ENCODE measurements at places on chromosomes 7 and 10.

DNA sequence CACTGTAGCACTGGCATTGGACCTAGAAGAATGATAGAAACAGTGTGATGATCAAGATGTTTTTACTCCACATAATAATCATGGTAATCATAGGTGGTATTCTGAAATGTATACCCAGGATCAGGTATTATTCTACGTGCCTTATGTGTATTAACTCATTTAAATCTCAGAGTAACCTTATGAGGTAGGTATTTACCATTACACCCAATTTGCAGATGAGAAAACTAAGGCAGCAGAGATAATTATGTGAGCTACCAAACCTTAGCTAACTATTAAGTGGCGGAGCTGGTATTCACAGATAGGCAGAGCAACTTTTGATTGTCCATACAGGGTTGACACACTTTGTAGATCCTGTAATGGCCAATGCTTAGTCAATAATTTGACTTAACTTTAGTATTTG lies 2.5 kb downstream of the CAMK1D start:
- no peak for DNase-seq

DNA sequence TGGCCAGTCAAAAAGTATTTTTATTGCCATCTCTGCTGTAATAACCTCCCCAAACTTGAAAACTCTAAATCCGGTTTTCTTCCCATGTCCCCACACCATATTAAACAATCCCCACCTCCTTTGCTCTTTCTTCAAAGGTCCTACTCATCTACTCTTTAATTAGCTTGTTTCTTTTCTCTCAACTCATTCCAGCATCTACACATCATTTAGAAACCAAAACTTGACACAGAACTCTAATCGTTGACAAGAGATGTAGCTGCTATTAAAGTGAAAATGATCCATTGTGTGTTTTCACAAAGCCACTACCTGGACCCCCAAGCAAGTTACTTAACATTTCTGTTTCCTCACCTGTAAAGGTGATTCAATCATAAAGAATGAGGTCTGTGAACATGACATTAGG lies 436.3 kb upstream of the NPVF start:
- DNase-seq = no peak

DNA sequence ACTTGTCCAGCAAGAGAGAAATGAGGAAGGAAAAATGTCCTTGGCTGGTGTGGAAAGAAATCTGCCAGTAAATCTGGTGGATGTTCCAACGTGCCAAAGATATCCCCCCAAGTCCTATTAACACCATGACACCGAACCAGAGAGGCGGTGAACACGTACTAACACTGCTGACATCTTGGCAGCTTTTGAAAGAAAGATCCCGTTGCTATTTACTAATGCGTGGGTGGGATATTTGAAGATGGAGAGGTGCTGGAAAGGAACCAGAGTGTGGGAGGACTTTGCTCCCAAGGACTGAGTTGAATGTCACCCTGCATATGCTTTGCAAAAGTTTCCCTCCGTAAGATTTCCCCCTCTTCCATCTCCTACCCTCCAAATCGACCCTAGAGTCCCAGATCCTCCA lies 7.9 kb downstream of the CCDC3 start:
- DNase-seq = no peak

GRCh38 chr7:129188372-129188891 lies at the start of gene SMO:
SMO (plus strand) TSS chr7:129188633; CDS start chr7:129189152, 519 bp downstream.
- DNase-seq = no peak

DNA sequence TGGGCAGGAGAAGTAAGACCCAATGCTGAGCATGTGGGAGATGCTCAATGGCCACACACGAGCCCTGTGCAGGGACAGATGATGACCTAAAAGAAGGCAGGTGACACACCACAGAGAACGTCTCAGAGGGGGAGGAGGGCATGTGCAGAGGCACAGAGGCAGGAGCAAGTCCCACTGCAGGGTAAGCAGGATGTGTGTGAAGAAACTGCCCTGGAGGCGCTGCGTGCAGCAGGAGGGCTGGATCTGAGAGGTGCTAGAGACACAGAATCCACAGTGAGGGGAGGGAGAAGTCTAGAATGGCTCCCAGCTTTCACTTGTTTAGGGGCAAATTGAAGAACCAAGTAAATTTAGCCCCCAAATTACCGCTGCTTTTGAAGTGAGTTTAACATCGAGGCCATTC lies 14.9 kb downstream of the DYDC2 start:
- no peak for DNase-seq

DNA sequence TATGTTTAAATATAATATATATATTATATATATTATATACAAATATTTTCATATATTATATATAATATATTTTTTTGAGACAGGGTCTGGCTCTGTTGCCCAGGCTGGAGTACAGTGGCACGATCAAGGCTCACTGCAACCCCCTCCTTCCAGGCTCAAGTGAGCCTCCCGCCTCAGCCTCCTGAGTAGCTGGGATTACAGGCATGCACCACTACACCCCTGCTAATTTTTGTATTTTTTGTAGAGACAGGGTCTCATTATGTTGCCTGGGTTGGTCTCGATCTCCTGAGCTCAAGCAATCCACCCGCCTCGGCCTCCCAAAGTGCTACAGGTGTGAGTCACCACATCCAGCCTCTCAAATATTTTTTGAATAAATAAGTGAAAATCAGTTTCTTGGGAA lies 215.5 kb downstream of the GATA3 start:
- DNase-seq = no peak

- DNase-seq = no peak
These were observed 106.7 kb downstream of the ITGB1 start for GRCh38 chr10:32851301-32851700.

- no peak for DNase-seq
These were observed 72.0 kb upstream of the ABCB5 start for GRCh38 chr7:20543500-20543899.

- DNase-seq = no peak
These were observed 871 bp downstream of the POP7 start for GRCh38 chr7:100706672-100707311.

DNA sequence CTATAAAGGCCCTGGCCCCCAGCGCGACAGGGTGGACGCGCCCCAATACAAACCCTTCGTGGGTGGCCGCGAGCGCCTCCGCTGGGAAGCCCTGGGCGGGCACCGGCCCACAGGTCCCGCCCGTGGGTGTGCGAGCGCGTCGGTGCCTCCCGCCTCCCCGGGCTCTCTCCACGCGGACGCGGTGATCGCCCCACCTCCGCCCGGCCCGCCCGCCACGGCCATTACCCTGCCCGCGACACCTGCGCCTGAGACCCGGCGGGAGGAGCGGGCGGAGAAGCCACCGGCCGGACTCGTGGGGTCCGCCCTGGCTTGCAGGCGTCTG lies 81.2 kb downstream of the PAX2 start:
- no peak for DNase-seq

- no peak for DNase-seq
These were observed 107.4 kb downstream of the ZEB1 start for GRCh38 chr10:31426401-31426800.

DNA sequence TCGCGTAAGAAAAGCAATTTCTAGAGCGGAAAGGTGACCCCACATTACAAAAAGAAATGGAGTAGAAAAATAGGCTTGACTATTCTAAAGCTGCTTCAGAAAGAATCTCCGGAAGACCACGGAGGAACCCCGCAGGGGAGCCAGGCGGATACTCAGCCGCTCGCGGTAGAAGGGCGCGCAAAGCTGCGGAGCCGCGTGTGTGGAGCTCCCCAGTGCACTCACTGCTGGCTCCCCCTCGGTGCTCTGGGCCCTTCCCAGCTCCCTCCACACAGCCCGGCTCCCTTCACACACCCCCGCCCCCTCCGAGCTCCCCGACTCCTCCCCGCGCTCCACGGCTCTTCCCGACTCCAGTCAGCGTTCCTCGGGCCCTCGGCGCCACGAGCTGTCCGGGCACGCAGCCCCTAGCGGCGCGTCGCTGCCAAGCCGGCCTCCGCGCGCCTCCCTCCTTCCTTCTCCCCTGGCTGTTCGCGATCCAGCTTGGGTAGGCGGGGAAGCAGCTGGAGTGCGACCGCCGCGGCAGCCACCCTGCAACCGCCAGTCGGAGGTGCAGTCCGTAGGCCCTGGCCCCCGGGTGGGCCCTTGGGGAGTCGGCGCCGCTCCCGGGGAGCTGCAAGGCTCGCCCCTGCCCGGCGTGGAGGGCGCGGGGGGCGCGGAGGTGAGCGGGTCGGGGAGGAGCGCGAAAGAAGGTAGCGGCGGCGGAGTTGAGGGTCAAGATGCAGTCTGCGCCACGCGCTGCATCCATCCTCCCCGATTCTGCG lies at the start of gene STEAP2:
STEAP2 (plus strand) TSS at position 350 of the 758 bp plus-strand sequence. CDS start 13,343 bp downstream, outside the sequence.
- DNase-seq = peak; percentile 28

- DNase-seq = no peak
These were observed 14.4 kb upstream of the AKR1C3 start for GRCh38 chr10:5079836-5080235.

DNA sequence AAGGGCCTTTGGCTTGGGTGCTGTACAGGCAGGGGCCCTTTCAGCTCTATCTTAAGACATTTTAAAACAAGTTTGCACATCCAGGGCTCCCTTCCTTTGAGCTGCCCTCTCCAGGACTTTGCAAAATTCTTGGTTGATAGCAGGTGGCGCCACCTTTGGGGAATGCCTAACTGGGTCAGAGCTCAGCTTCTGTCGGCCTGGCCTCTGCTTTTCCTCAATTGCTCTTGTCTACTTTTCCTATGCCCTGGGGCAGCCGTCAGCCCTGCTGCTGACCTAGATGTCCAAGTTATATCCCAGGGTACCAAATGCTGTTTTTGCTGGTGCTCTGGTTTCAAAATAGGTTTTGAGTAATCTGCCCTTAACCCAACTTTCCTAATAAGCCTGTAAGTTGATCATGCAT lies 65.8 kb downstream of the APBB1IP start:
- peak; percentile 16 for DNase-seq

- DNase-seq = no peak
These were observed 213.0 kb upstream of the CHRM2 start for GRCh38 chr7:136655414-136655813.

DNA sequence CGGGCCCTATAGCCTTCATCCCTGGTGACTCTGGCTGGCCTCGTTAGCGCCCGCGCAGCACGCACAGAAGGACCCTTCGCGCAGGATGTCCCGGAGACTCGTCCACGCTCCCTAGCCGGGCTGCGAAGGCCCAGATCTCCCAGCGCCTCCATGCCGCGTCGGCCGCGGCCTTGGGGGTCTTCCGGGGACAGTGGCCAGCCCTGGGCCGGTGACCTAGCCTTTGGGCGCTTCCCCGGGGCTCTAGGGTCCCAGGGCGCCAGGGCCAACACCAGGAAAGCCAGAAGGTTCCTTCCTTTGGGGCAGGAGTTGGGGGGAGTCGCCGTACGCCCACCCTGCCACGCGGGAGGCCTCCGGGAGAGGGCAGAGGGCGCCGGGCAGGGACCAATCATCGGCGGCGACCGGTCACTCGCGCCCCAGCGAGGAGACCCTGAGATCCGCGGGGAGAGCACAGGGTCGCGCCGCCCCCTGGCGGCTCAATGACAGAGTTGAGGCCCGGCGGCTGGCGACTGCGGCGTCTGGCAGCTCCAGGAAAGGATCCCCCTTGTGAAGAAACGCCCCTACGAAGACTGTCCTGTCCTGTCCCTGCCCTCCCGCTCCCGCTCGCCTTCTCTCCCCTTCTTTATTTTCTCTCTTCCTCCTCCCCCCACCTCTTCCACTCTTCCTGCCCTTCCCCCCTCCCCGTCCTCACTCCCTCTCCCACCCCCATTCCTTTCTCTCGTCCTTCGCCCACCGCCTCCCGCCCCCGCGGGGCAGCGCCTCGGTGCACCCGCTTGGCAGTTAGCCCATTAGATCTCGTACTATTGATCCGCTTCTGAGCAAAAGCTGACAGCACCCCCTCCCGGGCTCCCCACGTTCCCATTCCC lies 62.3 kb upstream of the LBX1 start:
- DNase-seq = no peak

DNA sequence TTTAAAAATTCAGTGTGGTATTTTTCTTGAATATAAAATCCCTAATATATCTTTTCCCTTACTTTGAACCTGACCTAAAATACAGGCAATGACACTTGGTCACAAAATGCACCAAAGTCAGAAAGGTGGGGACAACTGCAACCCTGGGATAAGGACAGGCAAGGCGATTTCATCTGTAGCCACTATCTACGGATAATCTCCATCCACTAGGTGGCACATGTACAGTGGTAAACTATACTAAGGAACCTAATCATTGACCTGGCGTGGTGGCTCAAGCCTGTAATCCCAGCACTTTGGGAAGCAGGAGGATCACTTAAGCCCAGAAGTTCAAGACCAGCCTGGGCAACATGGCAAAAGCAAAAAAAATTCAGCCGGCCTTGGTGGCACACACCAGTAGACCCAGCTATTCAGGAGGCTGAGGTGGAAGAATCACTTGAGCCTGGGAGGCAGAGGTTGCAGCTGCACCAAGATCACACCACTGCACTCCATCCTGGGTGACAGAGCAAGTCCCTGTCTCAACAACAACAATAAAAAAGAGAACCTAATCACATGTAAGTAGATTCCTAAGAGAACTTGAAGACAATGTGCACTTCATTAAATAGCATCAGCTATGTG lies 98.9 kb downstream of the KMT2C start:
- DNase-seq = peak; percentile 20

GRCh38 chr10:133187091-133187905 lies 27.3 kb downstream of the KNDC1 start:
- DNase-seq = no peak

GRCh38 chr10:67803588-67804394 lies 34.2 kb downstream of the DNAJC12 start:
- no peak for DNase-seq

- DNase-seq = no peak
These were observed 17.2 kb upstream of the MYH16 start for GRCh38 chr7:99255463-99255862.

GRCh38 chr7:106836816-106837215 lies 28.3 kb upstream of the PIK3CG start:
- DNase-seq = no peak

DNA sequence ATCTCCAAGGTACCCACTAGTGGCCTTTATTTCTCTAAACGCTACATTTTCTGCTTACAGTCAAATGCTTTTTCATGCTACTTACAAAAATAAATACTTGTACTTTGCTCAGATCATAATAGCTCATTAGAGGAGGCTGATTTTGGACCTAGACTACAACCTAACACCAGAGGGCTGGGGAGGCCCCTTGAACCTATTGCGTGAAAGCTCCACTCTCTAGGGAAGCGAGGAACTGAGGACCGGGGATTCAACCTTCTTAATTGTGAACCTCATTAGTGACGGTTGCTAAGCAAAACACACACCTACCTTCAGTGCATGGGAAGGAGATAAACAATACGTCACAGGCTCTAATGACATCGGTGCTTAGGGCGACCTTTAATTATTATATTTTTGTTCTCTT lies 92.1 kb downstream of the EBF3 start:
- DNase-seq = no peak

DNA sequence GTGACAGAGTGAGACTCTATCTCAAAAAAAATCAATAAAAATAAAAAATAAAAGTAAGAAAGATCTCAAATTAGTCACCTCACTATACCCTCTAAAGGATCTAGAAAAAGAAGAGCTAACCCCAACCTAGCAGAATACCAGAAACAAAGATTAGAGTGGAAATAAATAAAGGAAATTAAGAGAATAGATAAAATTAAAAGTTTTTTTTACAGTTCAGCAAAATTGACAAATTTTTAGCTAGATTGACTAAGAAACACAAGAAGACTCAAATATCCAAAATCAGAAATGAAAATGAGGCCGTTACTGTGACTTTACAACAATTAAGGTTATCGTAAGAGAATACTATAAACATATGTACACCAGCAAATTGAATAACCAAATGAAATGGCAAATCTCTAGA lies 29.1 kb downstream of the KCTD7 start:
- no peak for DNase-seq

Measured in T-helper 1 cell (primary cell).